Nucleus accumbens (tissue), 56 donors: ENCODE measurements at places on chromosomes 6 and 20.

DNA sequence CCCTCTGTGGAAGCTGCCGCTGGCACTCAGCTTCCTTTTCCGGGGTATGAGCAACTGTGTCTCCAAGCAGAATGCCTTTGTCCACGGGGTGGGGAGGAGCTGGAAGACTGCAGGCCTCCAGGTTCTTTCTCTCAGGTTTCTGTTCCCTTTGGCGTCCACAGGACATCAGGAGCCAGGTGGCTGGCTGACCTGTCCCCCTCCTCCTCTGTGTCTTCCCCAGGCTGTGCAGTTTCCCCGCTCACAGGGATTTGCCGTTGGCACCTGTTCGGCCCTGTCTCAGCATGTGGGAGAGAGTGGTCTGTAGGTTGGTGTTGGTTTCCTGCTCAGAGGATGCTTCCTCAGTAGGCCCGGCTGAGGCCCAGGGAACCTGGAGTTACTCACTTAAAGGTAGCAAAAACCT lies 43.5 kb downstream of the CDS2 start:
- DNase-seq: no peak

GRCh38 chr6:154951345-154952200 lies 43.5 kb upstream of the TIAM2 start:
- DNase-seq: no peak

DNA sequence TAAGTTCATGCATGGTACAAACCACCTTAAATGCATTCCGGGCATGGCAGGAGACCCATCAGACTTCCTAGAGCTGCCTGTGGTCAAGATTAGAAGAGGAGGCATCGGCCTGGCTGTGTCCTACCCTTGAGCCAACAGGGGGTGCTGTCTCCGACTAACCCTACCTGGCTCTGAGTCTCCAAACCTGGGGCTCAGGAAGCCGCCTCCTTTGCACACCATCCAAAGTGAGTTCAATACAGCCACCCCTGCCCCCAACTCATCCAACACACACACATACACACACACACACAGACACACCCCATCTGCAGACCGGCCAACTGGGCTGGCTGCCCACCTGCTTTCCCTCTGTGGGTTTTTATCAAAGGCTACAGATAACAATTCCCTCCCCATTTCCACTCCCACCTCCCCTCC lies 77.0 kb downstream of the JPH2 start:
- DNase-seq: no peak

DNA sequence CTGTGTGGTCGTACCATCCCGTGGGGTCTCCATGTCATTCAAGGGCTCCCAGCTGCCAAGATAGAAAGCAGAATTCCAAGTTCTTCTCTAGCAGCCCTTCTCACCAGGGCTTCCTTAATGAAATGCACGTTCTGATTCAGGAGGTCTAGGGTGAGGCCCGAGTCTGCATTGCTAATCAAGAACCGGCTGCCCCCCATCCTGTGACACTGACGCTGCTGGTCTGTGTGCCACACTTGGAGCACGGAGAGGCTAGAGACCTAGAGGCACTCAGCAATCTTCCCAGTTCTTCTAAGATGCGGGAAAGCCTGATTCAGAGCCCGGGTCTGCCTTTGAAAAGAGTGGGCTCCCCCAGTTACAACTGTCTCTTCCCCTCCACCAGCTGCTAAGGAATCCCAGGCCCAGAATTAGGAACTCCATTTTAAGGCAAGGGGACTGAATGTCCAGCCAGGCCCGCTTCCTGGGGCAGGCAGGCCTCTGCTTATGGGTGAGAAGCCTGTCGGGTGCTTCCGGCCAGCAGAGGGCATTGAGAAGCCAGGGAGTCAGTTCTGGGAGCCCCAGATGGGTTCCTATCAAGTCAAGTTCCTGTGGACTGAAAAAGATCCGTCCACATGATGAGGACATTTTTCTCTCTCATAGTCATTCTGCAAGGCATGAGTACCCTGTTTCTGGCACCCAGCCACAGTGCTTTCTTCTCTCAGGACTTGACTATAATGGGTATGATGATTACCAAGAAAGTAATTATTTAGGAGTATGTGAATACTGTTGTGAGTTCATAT lies 69.8 kb upstream of the RIN2 start:
- DNase-seq: peak; percentile 60

DNA sequence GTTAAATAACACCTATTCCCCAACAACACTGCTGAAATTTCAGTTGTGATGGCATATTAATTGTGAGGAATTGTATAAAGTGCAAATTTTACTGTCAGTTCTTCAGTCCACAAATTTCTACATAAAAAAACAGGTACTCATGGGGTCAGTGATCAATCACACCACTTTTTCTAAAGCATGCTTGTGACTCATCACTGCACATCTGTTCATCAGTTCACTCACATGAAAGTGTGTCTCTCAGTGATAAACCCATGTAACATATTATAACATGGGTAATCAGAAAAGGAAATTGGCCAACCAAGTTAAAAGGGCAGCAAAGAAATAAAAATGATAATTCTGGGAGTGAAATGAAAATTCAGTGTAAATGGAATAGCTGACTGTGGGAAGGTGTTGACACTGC lies 234.7 kb upstream of the FKBP1C start:
- no peak for DNase-seq

GRCh38 chr6:66902457-66902856 lies 1195.4 kb upstream of the EYS start:
- no peak for DNase-seq

- DNase-seq: no peak
Observed at GRCh38 chr6:36765190-36765589, 67.6 kb downstream of the RAB44 start.

DNA sequence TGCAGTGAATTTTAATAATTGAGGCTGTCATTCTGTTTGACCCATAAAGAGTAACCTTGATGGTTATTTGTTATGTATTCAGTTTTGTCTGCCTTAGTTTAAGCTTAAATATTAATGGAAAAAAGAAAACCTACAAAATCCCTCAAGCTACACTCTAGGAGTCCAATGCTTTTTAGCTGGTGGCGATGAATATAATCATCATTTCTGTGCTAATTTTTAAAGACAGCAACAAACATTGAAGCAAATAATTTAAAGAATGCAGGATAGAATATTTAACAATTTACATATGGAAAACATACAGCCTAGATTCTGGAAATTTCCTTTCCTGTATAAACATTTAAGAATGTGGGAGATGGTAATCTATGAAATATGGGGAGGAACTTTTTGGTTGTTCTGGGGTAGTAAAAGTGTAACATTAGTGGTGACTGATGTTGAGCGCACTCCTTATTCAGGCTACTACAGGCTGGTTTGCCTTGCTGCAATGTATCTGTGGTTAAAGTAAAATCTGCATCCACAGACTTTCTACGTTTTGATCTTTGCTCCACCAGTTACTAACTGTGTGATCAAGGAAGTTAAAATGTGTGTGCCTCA lies 287.9 kb upstream of the DEFB112 start:
- no peak for DNase-seq

GRCh38 chr6:82567621-82568020 lies 204.0 kb downstream of the TPBG start:
- no peak for DNase-seq

GRCh38 chr20:35235881-35236280 lies 9.4 kb downstream of the MMP24 start:
- DNase-seq: no peak

DNA sequence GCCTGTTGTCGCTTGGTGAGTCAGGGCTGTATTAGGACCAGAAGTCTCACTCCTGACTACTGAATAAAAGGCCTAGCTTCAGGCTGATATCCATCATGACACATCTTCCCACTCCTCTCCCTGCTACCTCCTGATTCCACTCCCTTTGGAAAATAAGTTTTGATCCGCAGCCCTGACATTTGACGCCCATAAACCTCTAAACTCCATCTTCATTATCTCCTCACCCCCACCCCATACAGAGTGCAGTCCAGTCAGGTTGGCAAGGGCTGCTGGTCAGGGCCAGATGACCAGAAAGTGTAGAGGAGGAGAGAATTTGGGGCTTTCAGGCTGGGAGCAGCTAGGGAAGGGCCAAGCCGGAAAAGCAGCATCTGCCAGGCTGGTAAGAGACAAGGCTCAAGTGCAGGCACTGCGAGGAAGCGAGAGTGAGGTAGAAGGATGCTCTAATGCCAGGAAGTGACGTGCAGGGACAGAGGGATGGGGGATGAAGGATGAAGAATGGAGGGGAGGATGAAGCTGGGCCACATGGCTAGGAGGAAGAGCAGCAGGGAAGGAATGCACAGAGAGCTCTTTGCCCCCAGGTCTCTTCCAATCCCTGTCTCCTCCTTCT lies 1.2 kb downstream of the GGT7 start:
- peak; percentile 31 for DNase-seq

DNA sequence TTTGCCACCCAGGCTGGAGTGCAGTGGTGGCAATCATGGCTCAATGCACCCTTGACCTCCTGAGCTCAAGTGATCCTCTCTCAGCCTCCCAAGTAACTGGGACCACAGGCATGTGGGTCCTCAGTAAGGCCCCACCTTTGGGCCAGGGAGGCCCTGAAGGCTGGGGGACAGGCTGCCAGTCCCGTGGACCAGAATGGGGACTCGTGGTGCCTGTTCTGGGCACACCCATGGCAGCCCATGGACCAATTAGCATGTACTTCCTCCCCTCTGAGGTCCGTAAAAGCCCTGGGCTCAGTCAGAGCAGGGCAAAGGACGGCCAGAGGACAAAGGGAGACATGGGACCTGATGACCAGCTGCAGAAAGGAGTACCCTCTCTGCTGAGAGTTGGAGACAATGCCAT lies 1590.8 kb downstream of the KHDRBS2 start:
- DNase-seq: no peak

GRCh38 chr6:133698272-133698671 lies 190.6 kb upstream of the TCF21 start:
- DNase-seq: no peak
